ENCODE measurements at places on chromosomes 6 and 20.

DNA sequence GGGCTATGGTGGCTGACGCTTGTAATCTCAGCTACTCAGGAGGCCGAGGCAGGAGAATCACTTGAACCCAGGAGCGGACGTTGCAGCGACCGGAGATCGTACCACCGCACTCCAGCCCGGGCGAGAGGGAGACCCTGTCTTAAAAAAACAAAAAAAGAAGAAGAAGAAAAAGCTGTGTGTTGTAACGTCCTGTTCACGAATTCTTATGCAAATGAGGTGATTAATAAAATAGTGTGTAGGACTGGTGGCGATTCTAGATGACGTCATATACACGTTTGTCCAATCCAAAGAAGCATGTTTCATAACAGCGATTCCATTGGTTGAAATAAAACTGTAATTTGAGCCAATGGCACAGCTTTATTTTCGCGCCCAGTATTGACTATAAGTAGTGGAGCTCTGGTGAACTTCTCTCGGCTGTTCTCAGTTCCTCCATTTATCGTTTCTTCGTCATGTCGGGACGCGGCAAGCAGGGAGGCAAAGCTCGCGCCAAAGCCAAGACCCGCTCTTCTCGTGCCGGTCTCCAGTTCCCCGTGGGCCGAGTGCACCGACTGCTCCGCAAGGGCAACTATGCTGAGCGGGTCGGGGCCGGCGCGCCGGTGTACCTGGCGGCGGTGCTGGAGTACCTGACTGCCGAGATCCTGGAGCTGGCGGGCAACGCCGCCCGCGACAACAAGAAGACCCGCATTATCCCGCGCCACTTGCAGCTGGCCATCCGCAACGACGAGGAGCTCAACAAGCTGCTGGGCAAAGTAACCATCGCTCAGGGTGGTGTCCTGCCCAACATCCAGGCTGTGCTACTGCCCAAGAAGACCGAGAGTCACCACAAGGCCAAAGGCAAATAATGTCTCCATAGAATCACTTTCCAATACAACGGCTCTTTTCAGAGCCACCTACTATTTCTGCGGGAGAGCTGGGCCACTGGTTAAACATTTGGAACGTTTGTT lies 47.0 kb downstream of the OR2B2 start:
- DNase-seq = peak; percentile 80

- DNase-seq = no peak
Observed at GRCh38 chr20:56373942-56374341, 15.2 kb downstream of the FAM210B start.

DNA sequence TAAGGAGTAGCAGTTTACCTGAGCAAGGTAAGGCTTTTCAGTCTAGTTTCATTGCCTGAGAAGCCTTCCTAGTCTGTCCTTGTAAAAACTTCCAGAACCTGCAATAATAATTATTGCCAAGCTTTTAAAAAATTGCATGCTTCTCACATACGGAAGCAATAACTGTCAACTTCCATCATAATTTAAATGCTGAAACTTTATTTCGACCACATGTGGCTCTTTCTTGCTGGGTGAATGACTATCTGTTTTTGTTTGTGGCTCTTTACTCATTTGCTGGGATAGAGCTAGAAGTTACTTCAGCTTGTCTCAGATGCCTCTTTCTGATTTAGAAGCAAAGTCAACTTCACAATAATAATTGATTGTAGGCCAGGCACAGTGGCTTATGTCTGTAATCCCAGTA lies 95.9 kb upstream of the COL21A1 start:
- DNase-seq = no peak

GRCh38 chr6:83068616-83069015 lies 1.1 kb downstream of the DOP1A start:
- DNase-seq = no peak

GRCh38 chr6:34243901-34244884 lies 4.6 kb downstream of the SMIM29 start:
- DNase-seq = peak; percentile 13

DNA sequence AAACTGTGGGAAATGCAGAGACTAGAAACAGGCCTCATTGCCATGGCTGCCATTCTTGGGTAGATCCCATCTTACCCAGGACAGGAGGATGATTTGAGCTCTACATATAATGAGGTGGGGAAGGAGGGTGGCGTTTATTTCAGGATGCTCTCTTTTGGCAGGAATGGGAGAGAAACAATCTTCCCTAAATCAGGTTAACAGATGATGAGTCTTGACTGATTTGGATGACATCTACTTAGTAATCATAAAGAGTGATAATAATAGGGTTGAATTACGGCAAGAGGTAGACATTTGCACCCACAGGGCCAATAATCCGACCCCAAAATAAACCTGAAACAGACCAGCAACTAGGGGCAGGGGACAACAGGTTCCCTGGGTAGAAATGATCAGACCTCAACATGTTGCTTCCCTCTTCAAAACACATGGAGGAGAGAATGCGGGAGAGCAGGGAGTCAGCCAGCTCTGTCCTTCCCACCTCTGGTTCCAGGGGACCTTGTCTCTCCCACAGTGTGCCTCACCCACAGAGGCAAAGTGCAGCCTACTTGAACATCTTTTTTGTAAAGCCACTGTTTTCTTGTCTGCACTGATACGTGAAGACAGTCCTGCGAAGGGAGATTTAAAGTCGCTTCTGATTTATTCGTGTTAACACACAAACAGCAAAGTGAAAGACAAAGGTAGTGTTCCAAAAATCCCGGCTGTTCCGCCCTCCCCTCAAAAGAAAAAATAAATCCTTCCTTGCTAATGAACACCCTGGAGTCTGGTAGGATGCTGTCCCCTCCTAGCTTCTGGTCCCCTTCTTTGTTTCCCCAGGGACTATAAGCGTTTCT lies 3.9 kb downstream of the FOXQ1 start:
- DNase-seq = no peak

DNA sequence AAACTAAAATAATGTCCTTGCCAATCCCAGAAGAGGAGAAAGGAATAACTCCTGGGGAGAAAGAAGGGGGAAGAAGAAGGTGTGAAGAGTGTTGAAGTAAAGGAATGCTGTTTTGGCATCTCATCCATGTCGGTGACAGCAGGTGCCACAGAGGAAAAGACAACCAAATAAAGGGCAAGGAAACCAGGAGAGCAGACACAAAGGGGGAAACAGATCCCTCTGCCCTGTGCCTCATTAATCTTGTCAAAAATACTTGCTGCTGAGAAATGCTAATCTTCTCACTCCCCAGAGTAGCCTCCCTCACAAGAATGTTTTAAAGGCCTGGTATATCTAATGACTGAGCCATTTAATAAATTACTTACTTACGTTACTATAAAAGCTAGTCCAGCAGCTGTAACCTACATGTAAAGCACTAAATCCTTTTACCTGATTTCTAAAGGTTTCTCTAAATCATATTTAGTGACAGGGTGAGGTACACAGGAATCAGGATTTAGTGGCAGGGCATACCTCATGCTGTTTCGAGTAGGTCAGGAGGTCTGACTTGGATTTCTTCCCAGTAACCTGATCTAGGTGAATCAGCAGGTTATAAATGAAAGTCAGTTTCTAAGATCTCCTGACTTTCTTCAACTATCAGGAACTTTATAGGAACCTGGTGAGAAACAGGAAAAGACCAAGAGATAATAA lies 377.1 kb downstream of the CENPW start:
- peak; percentile 50 for DNase-seq

Measured in HEK293T (cell line).